OCI-LY7 (cell line): ENCODE measurements at places on chromosomes 16 and 17. TPM values are rescaled to one million over a fixed set of nuclear protein-coding genes. Genes with fewer than 3 reads are reported as not detected.

The CCL14 gene
- total RNA-seq, result not detected in 2 replicates

The WNT9B gene
- not detected in 2 replicates for total RNA-seq

DNA sequence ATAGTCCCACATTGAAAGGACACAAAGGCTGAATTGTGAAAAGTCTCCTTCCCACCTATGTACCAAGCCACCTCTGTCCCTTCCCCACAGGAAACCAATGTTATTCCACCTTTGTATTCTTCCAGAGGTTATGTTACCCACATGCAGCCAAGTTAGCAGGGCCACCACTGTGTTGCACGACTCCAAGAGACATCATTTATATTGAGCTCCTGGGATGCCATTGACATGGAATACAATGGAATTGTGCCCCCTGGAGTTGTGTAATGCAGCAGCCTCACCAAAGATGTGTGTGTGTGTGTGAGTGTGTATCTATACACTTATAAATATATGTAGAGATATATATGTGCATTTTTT lies 21.6 kb upstream of the MSI2 start:
- no peak for DNase-seq

DNA sequence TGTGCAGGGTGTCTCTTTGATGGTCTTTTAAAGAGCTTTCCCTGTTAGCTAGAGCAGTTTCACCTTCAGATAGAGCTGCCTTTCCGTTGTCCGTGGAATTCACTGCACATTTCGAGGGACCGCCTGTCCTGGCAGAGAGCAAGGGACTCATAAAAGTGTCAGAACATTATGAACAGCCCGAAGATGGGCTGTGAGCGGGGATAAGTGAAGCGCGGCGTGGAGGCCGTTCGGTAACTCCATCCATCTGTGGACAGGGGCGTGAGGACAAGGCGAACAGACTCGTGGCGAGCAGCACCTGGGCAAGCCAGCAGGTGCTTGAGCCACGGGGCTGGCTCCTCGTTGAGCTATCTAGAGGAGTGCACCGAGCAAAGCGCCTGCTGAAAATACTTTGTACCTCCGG lies 371.2 kb downstream of the MAF start:
- no peak for DNase-seq

GRCh38 chr17:1343554-1343953 lies 56.5 kb downstream of the YWHAE start:
- no peak for DNase-seq

DNA sequence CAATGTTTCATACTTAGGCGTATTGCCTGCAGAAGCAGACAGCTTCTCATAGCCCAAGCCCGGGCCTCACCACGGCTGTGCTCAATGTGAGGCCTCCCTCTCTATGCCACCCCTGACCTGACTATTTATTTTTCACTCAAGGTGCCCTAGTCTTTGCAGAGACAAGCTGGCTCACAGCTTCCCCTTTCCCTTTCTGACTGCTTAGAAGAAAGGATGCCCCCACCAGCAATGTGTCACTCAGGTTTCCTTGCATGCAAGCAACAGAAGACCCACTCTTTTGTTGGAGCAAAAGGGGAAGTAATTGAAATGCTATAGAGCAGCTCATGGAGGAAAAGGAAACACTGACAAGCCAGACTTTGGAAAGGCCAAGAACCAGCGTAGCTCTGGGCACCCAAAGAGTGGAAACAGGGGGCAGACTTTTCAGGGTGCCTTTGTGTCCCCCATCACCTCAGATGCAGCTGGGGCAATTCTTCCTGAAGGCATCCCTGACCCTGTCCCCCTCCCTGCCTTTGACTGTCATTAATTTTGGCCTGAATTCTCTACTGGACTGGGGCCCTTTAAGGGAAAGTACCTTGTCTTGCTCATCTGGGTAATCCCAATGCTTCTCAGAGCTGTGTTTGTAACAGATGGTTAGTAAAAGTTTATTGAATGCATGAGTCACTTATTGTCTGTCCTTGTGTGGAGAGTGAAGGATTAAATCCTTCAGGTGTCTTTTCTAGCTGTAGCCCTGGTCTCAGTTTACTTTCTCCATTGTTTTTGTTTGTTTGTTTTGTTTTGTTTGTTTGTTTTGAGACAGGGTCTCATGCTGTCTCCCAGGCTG lies 17.8 kb downstream of the RGS9 start:
- peak; percentile 84 for DNase-seq

GRCh38 chr17:30677550-30678249 lies 146.8 kb downstream of the CRLF3 start:
- no peak for DNase-seq

- DNase-seq, result no peak
Observed at GRCh38 chr17:76247304-76247703, 7.0 kb upstream of the RNF157 start.

- DNase-seq, result no peak
Observed at GRCh38 chr17:64390044-64390443, 616 bp downstream of the PECAM1 start.

DNA sequence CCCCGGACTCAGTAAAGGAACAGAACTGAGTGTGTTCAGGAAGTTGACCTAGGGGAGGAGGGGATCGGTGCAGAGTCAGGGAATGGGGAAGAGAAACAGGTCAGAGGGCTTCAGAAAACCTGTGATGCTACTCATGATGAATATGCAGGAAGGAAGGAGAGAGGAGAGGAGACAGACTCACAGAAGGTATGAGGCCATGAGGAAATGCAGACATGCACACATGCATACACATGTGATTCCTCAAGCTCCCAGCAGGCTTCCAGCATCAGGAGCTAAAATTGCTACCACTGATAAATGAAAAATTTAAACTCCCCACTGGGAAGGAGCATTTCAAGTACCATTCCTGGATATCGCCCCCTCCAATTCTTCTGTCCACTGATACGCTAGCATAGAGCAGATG lies 262.6 kb downstream of the SLC39A11 start:
- no peak for DNase-seq

DNA sequence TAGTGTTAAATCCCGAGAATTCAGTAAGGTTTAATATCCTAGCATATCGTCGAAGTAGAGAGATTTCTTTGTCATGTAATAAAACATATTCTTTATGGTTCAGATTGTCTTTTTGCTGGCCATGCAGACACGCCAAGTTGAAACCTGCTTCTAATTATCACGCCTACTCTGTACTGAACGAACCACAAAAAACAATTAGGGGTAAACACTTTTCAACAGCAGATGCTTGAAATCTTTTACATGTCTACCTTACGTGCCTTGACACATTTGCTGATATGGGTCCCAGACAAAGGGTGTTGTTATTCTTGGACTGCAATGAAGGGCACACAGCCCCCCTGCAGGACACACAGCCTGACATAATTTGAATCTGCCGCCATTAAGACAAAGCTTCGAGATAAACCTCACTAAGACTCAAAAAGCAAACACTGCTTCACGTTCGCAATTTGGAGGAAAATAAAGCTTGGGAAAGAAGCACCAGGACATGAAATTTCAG lies 13.3 kb downstream of the WIPI1 start:
- no peak for DNase-seq

The HOXB4 gene
- total RNA-seq, result 8.9 and 9.2 TPM in 2 replicates

- no peak for DNase-seq
Observed at GRCh38 chr17:74527081-74527480, 4.2 kb downstream of the CD300LB start.

The KRT32 gene
- total RNA-seq, result not detected in 2 replicates

DNA sequence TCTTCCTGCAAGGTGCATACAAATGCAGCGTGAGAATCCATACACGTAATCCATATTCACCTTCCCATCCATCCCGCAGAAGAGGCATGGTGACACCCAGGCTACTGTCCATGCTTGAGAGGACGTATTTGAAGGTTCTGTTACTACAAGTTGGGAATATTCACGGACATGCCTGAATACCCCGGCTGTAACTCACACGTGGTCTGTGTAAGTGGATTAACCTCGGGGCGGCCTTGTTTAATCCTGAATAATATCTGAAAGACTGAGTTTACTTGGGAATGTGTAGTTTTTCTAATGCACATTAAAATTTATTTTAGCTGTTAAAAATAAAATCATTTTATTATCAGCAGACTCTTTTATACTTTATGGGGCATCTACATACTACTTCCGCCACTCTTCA lies 13.1 kb downstream of the CPSF4L start:
- DNase-seq, result no peak

GRCh38 chr17:48961516-48962233 lies 6.7 kb downstream of the GIP start:
- no peak for DNase-seq

The SMARCE1 gene
- 109 and 123 TPM in 2 replicates for total RNA-seq

DNA sequence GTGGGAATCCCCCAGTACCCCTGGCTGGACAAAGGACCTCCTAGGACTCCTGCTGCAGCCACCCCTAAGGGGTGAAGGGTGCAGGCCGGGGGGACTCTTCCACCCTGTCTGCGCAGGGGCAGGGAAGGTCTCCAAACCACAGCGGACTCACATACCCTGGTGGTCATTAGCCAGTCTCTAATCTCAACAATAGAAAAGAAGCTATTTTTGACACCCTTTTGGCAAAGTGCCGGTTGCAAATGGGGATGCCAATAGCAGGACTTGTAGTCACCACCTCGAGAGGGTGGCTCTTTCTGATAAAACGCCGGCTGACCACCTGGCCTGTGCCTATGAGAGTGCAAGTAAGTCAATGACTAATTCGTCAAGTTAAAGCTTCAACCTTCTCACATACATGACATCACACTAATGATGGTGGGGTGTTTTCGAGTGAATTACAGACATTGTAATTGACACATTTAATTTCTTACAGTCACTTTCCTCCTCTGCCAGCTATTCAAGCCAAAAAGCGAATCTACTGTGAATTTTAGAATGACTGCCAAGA lies 23.1 kb upstream of the DNAH17 start:
- DNase-seq, result no peak

The NACA2 gene
- total RNA-seq, result not detected in 2 replicates

The DPEP2 gene
- 0.23 and 0.37 TPM in 2 replicates for total RNA-seq

DNA sequence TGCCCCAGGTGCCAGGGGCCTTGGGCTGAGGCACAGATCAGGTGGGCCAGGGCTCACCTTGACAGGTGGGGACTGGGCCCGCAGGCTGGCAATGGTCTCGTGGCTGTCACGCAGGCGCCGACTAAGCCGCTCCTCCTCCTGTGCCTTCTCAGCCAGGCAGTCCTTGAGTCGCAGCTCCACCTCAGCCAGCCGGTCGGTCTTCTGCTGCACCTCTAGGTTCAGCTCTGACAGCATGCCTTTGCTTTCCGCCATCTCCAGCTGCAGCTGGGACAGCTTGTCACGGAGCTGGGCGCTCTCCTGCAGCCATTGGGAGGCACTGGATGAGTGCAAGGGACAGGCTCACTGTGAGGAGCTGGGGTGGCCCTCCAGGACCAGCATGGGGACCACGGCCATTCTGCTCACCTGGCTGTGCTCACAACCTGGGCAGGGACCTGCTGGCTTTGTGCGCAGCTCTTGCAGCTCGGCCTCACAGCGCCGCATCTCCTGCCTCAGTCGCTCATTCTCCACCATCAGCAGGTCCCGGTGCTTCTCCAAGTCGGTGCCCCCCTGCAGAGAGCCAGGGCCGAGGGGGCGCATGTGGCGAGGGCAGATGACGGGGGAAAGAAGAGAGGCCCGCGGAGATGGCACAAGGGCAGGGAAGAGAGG lies 31.0 kb downstream of the KIFC3 start:
- no peak for DNase-seq

- no peak for DNase-seq
Observed at GRCh38 chr16:15672514-15673167, 22.6 kb downstream of the NDE1 start.

GRCh38 chr17:72763981-72764380 lies 328.5 kb downstream of the SLC39A11 start:
- no peak for DNase-seq

DNA sequence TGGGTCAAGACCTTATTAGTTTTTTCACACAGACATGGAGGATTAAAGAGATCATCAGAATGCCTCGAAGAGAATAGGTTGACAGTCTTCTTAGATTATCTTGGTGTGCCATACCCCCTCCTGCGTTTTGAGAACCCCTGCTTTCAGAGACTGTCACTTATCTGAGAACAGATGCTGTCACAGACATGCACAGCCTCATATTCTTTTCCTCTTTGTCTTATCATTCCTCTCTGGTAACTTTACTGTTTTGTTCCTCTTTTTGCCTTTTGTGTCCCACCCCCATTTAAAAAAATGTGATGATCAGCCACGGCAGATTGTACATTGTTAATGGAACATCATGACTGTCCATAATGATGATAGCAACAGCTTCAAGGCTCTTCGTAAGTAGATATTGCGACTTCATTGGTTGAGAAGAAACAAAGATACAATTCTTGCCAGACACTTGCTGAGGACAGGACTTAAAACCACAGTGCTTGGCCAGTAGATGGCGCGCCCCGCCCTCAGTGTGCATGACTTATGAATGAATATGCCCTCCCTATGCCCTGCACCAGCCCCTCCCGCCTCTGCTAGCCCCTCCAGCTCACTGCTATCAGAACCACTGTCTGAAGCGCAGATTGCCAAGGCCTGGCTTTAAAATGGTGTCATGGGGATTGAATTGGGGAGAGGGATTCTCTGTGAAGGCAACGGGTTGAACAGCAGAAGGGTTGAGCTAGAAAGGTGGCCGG lies 2.6 kb upstream of the PITPNC1 start:
- DNase-seq, result peak; percentile 89

The CDK5R1 gene
- 2.0 and 2.2 TPM in 2 replicates for total RNA-seq

The CD300LG gene
- total RNA-seq, result not detected in 2 replicates
